Activated gamma-delta T cell (primary cell): ENCODE measurements at places on chromosomes 5 and 9.

DNA sequence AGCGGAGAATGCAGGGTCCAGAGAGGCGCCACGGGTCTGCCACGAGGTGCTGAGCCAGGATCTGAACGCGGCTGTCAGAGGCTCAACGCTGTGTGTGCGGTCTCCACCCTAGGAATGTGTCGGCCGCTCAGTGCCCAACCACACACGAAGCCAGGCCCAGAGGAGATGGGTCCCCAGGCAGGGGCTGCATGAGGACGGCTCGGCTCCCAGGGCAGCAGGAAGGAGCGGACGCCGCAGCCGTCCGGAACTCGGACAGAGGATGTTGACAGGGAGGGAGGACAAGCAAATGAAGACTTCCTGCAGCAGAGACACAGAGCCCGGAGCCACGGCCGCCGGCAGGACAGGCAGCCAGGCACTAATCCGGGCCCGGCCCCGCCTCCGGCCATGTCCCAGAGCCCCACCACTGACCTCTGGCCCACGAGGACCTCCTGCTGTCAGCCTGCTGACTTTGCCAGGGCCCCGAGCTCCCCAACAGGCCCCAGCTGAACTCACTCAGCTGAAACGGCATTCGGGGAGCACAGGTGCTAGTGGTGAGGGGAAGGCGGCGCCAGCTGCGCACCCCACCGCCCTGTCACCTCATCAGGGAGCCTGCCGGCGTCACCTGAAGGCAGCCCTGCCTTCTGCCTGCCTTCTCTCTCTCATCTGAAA is 12.7 kb downstream of the VAV2 start:
- no peak for DNase-seq

DNA sequence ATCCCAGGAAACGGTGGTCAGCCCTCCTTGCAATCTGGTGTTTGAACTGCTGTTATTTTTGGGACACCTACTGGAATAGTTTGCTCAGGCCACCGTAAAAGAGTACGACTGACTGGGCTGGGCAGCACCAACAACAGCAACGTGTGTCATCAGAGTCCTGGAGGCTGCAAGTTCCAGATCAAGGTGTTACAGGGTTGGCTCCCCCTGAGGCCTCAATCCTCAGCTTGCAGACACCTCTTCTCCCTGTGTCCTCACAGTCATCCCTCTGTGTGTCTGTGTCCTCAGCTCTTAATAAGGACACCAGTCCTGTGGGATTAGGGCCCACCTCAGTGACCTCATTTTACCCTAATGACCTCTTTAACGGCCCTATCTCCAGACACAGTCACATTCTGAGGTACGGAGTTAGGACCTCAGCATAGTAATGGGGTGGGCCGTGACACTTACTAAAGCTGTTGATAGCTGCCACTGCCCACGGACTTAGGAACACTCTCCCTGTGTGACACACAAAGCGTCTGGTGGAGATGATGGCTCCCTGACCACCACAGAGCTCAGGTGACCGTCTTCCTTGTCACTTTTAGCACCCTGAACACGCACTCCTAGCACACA is 16.8 kb downstream of the GLT6D1 start:
- no peak for DNase-seq

DNA sequence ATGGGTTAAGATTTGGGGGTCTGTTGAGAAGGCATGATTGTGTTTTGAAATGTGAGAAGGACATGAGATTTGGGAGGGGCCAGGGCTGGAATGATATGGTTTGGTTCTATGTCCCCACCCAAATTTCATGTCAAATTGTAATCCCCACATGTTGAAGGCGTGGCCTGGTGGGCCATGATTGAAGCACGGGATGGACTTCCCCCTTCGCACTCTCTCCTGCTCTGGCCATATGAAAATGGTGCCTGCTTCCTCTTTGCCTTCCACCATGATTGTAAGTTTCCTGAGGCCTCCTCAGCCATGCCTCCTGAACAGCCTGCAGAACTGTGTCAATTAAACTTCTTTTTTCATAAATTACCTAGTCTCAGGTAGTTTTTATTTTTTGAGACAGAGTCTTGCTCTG is 14.7 kb upstream of the NOTCH1 start:
- no peak for DNase-seq

- no peak for DNase-seq
These were observed 20.5 kb upstream of the TXN start for GRCh38 chr9:110276781-110277180.

GRCh38 chr5:132414634-132415378 is 45.3 kb downstream of the SLC22A5 start:
- DNase-seq = no peak

DNA sequence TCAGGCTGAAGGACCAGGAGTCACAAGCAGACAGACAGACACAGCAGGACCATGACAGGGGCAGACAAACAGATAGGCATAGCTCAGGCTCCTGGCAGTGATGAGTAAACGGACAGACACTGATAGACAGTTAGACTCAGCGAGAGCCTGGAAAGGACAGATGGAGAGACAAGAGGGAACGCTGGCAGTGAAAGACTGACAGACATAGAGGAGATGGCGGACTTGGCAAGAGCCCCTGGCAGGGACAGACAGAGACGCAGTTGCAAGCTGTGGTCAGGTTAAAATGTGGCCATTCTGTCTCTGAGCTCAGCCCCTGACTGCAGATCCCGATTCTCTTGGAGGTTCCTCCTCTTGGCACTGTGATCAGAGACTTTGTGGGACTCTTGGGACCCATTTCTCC is 13.6 kb downstream of the CSF2 start:
- no peak for DNase-seq

DNA sequence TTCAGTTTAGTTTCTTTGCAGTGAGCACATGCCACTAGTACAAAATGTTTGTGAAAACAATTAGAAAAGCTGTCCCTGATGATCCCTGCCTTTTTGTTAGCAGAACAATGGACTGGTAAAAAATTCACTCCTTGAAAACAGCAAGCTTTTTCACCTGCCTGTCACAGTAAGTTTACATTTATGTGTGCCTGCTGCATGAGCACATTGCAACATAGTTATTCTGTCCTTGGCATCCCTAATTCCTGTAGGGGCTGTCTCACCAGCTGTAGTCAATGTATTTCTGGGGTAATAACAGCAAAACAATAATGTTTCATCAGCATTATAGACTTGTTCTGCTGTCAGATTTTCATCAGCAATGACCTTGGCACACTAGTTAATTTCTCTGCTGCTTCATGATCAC is 11.6 kb upstream of the ZNF367 start:
- no peak for DNase-seq

GRCh38 chr5:5416733-5417132 is 5.7 kb upstream of the ICE1 start:
- DNase-seq = no peak

GRCh38 chr5:1522601-1523479 is 920 bp downstream of the LPCAT1 start:
- no peak for DNase-seq

DNA sequence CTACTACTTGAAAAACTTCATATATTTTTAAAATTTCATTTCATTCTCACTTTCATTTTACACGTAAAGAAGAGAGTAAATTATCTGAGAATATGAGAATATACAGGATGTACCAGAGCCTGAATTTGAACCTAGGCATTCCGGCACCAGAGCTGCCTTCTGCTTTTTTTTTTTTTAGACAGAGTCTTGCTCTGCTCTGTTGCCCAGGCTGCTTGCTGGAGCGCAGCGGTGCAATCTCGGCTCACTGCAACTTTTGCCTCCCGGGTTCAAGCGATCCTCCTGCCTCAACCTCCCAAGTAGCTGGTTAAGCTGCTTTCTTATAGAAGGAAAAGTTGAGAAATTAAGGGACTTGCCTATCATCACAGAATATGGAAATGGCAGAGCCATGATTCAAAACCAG is 540.1 kb downstream of the EBF1 start:
- no peak for DNase-seq

- DNase-seq = peak; percentile 26
These were observed 44.0 kb downstream of the ROR2 start for GRCh38 chr9:91905991-91906469.

DNA sequence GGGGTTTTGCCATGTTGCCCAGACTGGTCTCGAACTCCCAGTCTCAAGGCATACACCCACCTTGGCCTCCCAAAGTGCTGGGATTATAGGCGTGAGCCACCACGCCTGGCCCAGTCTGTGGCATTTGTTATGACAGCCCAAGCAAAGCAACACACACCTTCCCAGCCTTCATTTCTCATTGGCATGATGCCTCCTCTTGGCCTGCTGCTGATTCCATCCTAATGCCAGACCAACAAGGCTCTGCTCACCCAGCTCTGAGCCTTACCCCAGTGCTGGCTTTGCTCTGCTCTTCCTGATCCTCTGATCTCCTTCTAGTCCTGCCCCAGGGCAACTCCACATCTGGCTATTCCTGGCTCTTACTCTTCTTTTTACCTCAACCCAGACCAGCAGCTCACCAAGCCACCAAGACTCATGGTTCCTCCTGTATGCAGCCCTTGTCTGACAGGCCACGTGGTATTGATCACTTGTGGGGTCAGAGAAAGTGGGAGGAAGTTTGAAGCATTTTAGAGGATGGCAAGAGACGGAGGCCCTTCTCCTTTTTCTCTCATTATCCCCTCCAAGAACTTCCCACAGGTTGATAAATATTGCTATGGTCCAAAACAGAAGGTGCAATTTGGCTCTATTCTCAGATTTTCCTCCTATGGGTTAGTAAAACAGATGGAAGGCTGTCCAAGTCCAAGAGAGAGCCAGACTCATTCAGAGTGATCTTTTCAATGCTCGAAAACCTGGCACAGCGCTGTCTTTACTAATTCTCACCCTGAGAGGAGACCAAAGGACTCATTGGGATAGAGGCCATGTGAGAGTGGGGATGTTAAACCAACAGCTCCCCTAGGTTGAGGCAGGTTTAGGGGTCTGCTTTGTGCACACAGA is 958 bp downstream of the CD180 start:
- DNase-seq = no peak

DNA sequence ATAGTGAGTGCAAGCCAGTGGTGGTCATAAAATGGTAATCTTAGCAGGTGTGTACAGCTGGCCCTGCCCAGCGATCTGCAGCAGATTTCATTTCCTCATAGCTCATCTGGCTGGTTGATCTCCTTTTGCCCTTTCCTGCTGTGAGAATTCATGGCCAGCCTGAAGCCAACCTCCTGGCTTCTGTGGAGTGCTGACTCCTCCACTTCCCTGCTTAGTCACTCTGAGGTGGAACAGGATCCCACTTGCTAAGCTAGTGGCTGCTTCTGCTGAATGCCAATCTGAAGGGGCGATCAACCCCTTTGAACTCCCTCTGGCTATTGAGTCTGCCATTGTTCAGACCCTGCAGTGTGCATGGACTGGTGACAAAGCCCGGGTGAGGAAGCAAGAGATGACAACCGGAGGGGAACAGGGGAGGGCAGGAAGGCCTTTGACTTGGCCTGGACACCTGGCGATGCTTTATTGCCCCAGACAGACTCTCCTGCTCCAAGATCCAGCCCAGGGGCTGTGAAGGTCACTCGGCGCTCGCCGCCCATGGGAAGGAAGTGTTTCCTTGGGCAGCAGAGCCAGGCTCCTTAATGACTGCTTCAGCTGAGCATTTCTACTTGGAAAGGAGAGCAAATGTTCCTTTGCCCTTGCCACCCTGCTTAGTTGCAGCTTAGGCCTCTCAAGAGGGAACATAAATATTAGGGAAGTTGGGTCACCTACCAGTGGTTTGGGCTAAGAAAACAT is 341.1 kb downstream of the ZSWIM6 start:
- no peak for DNase-seq

GRCh38 chr5:19930451-19930850 is 57.5 kb downstream of the CDH18 start:
- DNase-seq = no peak

- DNase-seq = peak; percentile 85
These were observed at the start of gene BRD3OS for GRCh38 chr9:134024828-134025605. TSS of gene BRD3OS (plus strand) at chr9:134025481. CDS start at chr9:134026748, 1,267 bp downstream.

DNA sequence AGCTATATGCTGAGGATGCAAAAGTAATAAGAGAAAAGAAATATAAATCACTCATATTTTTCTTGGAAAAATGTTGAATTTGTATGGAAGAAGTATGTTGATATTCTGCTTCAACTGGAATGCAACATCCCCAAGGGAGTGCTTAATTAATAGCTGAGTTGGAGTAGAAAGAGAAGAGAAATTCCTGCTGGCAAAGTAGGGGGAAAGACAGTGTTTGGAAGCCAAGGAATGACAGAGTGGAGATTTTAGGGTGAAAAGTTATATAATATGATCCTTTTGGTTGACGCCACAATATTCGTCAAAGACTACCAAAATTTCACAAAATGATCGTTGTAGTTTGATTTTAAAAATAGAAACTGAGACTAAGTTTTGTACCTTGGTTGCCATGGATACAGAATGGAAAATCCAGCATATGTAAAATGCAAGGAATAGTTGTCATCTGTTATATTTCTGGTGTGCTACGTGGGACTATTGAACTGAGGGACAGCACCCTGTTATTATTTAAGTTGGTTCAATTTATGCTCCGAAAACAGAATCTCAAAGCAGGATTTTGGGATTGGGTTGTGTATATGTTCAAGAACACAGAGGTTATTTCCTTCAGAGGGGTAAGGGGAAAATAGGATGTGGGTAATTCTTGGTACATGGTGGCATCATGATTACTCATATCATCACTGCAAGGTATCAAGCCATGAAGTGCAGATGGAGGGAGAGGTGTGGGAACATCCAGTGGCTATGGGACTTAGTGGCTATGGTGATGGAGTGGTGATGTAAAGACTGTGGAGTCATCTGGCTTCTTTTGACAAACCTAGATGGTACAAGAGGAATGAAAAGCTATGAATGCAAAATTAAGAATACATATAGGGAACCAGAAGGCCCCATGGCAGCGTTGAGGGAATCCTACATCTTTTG is 61.0 kb downstream of the SUB1 start:
- DNase-seq = no peak

DNA sequence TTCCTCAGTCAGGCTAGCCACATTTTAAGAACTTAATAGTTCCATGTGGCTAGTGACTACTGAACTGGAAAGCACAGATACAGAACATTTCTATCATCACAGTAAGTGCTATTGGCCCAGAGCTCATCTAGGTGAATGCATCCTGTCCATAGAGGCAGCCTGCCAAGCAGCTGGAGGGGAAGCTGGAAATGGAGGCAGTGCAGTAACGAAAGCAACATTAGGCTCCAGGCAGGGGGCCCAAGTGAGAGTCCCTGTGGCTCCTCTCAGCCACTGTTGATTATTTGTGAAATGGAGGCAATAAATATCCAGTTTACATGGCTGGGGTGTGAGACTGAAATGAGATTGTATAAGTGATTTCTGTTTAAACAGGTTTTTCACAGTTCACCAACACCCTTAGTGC is 227.2 kb upstream of the KLF9 start:
- DNase-seq = no peak

- no peak for DNase-seq
These were observed 446.0 kb downstream of the ISL1 start for GRCh38 chr5:51829230-51829629.

DNA sequence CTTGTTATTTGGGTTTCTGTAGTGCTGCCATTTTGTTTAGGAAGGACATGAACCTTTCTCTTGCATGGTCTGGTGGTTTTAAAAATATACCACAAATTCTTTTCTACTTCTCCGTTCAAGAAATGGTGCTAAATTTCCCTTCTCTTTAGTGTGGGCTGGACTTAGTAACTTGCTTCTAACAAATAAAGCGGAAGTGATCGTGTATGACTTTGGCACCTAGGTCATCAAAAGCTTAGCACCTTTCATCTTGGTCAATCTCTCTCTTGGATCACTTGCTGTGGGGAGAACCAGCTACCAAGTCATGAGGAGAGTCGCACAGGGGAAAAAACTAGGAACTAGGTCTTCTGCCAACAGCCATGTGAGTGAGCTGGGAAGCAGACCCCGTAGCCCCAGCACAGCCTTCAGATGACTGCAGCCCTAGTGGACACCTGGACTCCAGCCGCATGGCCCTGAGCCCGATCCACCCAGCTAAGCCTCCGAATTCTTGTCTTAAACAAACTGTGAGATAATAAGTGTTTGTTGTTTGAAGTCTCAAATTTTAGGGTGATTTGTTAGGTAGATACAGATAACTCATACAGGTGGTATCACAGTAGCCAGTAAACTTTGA is 87.7 kb upstream of the CKMT2 start:
- no peak for DNase-seq

GRCh38 chr5:138354926-138355378 is 2.5 kb downstream of the KDM3B start:
- no peak for DNase-seq
